ENCODE measurements at places on chromosomes 7 and 10.

GRCh38 chr7:35734001-35734483, 39.1 kb upstream of the HERPUD2 start:
- no peak for DNase-seq

DNA sequence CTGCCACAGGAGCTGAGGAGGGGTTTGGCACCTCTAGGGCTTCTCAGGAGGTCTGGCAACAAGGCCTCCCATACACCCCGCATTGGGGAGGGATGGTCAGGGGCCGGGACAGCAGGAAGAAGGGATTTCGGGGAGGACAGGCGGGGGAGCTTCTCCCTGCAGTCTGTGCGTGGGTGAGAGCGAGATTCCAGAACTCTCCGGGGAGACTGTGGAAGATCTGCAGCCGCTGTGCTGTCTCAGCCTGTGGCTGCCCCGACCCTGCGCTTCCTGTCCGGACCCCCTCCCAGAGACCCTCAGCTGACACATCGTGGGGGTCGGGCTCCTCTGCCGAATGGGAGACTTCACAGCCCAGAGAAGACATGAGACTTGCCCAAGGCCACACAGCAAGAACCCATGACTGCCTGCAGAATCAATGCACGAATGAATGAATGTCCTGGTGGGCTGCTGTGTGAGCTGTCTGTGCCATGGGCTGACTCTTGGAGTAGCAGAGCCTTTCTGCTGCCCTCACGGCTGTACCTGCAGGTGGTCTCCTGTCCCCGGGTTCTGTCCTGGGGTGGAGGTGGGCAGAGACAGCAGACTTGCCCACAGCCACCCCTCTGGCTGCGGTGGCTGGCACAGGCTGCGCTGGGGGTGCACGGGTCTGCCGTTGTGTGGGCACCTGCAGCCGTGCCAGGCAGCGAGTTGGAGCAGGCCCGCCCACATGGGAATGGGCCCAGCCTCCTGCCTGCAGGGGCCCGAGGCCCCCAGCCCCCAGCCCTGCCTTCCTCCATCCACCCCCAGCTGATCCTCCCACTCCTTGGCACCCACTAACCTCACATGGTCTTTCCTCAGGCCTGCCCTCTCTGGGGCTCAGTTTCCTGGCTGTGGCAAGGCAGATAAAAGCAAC, 16.3 kb upstream of the LFNG start:
- DNase-seq = no peak

DNA sequence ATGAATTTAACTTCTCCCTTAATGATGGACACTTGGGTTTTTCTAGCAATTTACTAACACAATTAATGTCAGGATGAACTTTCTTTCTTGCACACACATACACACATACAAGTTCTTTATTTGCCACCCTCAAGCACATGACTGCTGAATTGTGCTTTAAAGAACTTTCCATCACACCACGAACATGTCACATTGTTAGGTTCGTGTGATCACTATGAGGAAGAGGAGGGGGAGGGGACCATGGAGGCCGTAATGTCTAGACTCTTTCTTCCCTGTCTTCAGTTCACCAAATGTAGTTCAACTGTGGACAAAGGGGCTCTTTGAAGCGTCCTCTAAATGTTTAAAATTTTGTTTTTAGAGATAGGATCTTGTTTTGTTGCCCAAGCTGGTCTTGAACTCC, 31.0 kb downstream of the NUP42 start:
- no peak for DNase-seq

GRCh38 chr10:21090609-21091082, 193.5 kb upstream of the NEBL start:
- DNase-seq = no peak

Measured in fibroblast of skin of left biceps (primary cell).